ENCODE measurements at places on chromosomes 12 and 14.

DNA sequence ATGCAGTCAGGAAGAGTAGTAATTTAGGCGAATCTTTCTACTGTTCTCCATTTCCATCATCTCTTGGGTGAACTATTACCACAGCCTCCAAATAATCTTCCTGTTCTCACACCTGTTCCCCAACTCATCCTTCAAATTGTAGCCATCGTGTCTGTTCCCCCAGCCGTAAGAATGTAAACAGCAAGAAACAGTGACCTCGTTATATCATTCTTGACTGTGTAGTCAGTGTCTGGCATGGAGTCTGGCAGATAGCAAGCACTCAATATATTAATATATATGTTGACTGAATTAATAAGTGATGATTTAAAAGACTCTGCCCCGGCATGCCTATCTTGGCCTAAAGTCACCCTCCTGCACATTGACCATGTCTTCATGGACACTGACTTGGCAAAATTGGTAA lies 20.3 kb downstream of the PDE6H start:
- DNase-seq = no peak

GRCh38 chr14:100827101-100828021 lies 1.4 kb downstream of the MEG3 start:
- peak; percentile 41 for DNase-seq

GRCh38 chr14:104877806-104878550 lies 12.9 kb downstream of the CEP170B start:
- no peak for DNase-seq

DNA sequence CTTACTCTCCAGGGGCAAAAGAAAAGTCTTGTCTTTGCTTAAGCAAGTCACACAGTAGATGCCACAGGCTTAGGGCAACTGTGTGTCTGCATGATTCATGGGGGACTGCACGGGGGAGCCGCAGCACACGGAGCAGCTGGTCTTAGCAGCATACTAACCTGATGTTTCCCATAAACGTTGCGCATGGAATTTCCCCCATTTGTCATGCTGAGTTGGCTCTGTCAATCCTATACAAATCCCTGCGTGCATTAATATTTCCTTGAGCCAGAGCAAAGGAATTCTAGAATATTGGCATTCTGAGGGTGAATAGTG lies 71.2 kb downstream of the SAMD4A start:
- peak; percentile 48 for DNase-seq

DNA sequence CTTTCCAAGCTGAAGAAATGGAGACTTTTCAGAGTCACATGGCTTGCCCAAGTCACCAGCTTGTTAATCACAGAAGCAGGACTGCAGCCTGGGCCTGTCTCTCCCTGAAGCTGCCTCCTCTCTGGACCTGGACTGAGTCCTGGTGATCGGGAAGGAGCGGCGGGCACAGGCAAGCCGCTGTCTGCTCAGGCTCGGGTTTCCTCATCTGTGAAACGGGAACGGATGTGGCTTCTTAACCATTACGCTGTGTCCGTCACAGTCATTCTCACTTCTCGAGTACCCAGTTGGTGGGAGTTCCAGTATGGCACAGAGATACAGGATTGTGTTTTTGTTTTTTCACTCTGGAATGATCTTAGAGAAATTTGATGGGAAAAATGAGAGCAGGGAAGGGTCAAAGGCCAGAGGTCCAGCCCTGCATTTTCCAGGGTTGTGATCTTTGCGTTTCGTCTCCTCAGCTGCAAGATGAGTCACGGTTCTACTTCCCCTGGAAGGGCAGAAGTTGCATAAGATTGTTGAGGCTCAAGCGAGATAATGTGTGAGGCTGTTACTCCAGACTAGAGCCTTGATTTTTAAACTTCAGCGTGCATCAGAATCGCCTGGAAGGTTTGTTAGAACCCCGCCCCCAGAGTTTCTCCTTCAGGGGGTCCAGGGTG lies 7.6 kb upstream of the LRTM2 start:
- peak; percentile 42 for DNase-seq

GRCh38 chr12:5213336-5213735 lies 169.7 kb downstream of the KCNA5 start:
- DNase-seq = no peak

DNA sequence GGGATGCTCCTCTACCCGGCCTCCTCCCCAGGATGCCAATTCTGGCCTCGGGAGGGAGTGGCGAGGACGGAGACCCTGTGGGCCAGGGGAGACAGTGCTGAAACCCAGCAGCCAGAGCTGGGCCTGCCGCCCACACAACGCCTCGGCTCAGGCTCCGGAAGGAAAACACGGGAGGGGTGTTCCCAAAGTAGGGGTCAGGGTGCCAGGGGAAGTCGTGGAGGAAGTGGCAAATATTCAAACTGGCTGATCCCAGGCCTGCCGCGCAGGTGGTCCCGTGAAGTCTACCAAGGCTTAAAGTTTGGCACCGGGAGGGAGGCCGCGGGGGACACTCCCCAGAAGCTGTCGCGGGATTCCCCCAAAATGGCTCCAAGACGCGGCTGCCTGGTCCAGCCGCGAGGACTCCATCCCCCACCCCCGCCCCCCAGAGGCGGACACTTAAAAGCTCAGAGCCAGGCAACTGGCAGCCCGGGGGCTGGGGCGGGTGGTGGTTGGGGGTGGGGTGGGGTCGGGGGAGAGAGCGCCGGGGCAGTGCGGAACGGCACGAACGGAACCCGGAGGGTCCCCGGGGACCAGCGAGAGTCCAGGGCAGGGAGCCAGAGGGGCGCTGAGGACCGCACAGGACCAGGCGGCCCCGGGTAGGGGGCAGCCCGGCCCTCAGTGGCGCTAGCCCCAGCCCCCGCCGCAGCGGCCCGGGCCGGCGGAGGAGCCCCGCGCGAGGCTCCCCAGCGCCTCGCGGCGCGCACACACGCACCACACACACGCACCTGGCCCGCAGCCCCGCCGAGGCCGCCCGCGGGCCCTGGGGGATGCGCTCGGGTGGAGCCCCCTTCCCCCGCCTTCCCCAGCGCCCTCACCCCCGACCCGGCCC lies 20.0 kb downstream of the BEGAIN start:
- DNase-seq = no peak

- DNase-seq = peak; percentile 19
Observed at GRCh38 chr14:91063119-91063518, 2.7 kb upstream of the RPS6KA5 start.

DNA sequence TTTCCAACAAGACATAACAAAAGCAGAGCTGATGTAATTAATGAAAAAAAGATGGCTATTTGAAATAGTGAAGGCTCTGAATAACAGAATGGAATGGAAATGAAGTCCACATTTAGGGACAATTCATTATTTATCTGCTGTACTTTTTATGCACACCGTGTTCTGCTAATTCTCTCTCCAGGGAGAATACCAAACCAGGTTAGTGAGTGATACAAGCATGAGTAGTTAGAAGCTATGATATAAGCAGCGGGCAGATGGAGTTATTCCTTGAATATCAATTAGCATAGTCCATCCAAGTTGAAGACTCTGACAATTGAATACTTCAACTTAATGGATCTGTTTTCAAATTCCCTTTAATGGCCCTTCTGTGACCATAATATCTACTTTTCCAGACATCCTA lies 162.1 kb upstream of the TMTC2 start:
- no peak for DNase-seq

DNA sequence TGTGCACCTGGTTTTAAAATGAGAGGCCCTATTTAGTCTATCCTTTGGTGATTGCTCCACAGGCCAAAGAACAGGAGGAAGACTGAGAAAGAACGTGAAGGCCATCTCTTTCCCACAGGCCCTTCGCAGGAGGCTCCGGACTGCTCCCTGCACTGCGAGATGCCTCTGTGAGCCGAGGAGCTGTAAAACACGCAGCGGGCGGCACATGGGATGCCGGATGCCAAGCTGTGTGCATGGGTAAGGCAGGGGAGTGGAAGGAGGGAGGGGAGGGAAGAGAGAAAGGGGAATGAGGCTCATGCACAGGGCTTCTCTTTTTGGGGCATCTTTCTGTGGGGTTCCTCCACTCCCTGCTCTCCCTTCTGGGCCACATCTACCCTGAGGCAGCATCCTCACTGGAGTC lies 61.6 kb downstream of the SPTB start:
- DNase-seq = no peak

DNA sequence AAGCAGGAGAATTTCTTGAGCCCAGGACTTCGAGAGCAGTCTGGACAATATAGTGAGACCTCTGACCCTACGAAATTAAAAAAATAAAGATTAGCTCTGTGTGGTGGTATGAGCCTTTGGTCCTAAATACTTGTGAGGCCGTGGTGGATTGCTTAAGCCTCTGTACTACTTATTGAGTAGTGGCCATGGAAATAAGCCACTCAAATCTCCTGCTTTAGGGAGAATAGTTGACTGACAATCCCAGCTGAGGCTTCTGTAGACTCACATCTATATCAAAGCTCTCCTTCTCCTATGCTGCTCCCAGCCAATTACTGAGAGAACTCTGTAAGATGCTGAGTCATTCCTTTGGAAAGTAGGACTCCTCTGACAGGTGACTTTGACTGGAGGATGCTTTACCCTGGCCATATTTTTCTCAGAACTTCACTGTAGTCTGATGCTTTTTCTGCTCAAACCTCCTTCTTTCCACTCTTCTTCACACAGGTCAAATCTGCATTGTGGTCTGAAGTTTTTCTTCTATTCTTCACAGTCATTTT lies 420.2 kb downstream of the SLC6A15 start:
- DNase-seq = no peak

DNA sequence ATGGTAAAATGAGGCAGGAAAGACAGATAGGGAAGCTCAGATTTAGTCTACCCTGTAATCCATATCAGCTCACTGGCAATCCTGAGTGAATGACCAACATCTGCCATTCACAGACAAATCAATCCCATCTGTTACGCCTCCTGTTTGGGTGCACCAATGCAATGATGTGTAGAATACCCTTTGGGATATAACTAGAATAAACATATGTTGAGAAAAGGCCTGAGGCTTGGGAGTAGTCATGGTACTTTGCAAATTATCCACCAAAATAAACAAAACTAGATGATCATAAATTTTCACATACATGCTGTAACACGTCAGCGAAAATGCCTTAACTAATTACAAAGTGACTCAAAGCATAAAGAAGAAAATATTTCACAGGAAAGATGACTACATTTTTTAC lies 78.8 kb downstream of the KCNC2 start:
- peak; percentile 41 for DNase-seq

DNA sequence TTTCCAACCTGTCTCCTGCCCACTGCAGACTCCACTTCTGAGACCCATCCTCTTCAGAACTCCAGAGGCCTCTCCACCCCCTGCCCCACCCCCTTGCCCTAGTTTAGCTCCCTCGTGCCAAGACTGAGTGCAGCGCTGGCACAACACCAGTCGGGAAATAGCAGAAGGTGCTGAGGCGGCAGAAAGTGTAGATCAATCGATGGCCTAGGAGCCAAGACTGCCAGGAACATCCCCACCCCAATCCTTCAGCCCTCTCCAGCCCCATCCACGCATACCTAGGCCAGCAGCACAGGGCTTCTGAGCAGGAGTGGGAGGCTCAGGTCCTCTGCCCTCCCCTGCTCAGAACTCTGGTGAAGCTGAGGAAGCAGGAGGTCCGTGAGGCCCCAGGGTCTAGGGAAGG lies 1.1 kb downstream of the CPNE6 start:
- no peak for DNase-seq
